ENCODE measurements at places on chromosomes 11 and 22. TPM values are rescaled to one million over a fixed set of nuclear protein-coding genes. Genes with fewer than 3 reads are reported as not detected.

DNA sequence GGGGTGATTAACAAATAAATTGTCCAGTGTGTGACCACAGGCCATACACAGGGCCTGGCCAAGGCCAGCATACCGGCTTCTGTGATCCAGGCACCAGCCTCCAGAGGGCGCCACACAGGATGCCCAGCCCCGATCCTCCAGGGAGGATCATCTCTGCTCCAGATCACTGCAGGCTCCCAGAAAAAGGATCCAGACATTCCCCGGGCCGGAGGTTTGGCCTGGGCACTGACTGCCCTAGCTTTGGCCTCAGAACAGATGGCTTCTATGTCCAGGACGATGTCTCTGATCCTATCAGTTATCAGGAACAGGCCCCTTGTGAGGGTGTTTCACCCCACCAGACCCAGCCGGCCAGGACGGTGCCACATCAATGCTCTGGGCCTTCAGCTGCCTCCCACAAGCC is 74.5 kb upstream of the LMO1 start:
- H3K36me3 ChIP-seq, result no peaks in the 10 kb centered on the region
- peak; percentile 63 for DNase-seq
- H3K4me1 ChIP-seq, result no peaks in the 10 kb centered on the region

ASPHD2 gene
- 1.4 TPM for total RNA-seq

GRCh38 chr11:125214601-125215565 is 50.3 kb downstream of the PKNOX2 start:
- DNase-seq, result no peak
- H3K36me3 ChIP-seq, result no peaks in the 10 kb centered on the region
- H3K4me1 ChIP-seq, result no peaks in the 10 kb centered on the region
- H3K27me3 ChIP-seq, result peaks cover 27% of the 10 kb centered on the region

DNA sequence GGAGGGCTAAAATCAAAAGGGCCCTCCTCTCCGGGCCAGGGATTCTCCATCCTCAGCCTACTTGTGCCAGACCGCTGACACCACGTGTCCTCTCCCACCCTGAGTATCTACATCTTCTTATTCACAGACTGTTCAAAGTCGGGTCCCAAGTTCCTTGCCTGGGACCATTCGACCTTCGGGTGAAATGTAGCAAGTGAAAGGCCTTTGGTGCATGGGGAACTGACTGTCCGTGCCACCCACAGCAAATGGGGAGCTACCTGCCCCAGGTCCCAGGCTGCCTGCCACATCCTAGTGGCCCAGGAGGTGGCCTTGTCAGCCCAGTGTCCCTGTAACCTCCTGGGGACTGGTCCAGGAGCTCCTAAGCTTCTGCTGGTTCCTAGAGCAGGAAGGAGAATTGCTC is 67.3 kb downstream of the RTL6 start:
- H3K36me3 ChIP-seq, result no peaks in the 10 kb centered on the region
- H3K4me3 ChIP-seq, result no peak overlapping the region
- no peaks in the 10 kb centered on the region for H3K4me1 ChIP-seq

- no peak overlapping the region for H3K4me3 ChIP-seq
- no peak for DNase-seq
- H3K27me3 ChIP-seq, result no peaks in the 10 kb centered on the region
- H3K4me1 ChIP-seq, result no peaks in the 10 kb centered on the region
- H3K36me3 ChIP-seq, result no peaks in the 10 kb centered on the region
- H3K27ac ChIP-seq, result no peak overlapping the region
Measured at GRCh38 chr11:112731538-112731937, 229.7 kb upstream of the NCAM1 start.

LGR4 gene
- total RNA-seq, result 59.2 TPM

SMTNL1 gene
- not detected for total RNA-seq

- H3K4me1 ChIP-seq, result no peaks in the 10 kb centered on the region
- H3K4me3 ChIP-seq, result no peak overlapping the region
- no peaks in the 10 kb centered on the region for H3K36me3 ChIP-seq
- H3K27ac ChIP-seq, result no peak overlapping the region
- H3K27me3 ChIP-seq, result no peaks in the 10 kb centered on the region
- no peak for DNase-seq
Measured at GRCh38 chr11:102476812-102477211, 24.2 kb upstream of the TMEM123 start.

- H3K4me1 ChIP-seq, result peaks cover 23% of the 10 kb centered on the region
- no peak for DNase-seq
- H3K27me3 ChIP-seq, result no peaks in the 10 kb centered on the region
- no peak overlapping the region for H3K27ac ChIP-seq
- no peak overlapping the region for H3K4me3 ChIP-seq
Measured at GRCh38 chr22:42957544-42957943, 57.4 kb downstream of the PACSIN2 start.

- H3K4me3 ChIP-seq, result no peak overlapping the region
- no peak for DNase-seq
- H3K4me1 ChIP-seq, result no peaks in the 10 kb centered on the region
- H3K36me3 ChIP-seq, result no peaks in the 10 kb centered on the region
Measured at GRCh38 chr11:97703851-97704250, 1314.0 kb downstream of the JRKL start.

ASRGL1 gene
- total RNA-seq, result 0.43 TPM

GRCh38 chr11:83403691-83404389 is 117.7 kb upstream of the CCDC90B start:
- H3K4me1 ChIP-seq, result no peaks in the 10 kb centered on the region
- H3K27ac ChIP-seq, result no peak overlapping the region
- no peak for DNase-seq
- no peak overlapping the region for H3K4me3 ChIP-seq

GRCh38 chr22:28903080-28903479 is 19.7 kb downstream of the ZNRF3 start:
- no peak overlapping the region for H3K27ac ChIP-seq
- peaks cover 8% of the 10 kb centered on the region for H3K4me1 ChIP-seq
- DNase-seq, result no peak
- H3K27me3 ChIP-seq, result no peaks in the 10 kb centered on the region
- no peak overlapping the region for H3K4me3 ChIP-seq

Data from GM23248 (cell line).